ENCODE measurements at places on chromosomes 6 and 20.

DNA sequence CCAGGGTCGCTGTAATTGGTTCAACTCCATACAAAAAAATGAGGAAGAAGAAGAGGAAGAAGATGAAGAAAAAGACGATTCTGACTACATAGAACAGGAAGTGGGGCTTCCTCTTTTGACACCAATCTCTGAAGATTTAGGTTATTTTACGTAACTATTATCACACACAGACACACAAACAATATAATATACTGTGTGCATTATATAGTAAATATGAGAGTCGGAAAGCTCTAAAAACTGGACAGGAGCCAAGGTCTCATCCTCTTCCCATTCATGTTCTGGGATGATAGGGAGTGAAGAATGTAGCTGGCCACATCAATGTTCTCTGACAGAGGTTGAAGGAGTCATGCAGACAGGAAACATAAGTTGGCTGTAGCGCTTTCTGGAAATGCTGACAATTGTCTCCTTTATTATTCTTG, 13.3 kb downstream of the RSPH4A start:
- DNase-seq, result no peak

- DNase-seq, result peak; percentile 69
Observed at GRCh38 chr6:79750806-79751205, 119.7 kb downstream of the SH3BGRL2 start.

GRCh38 chr6:145886228-145886956, 71.8 kb upstream of the FBXO30 start:
- peak; percentile 59 for DNase-seq

DNA sequence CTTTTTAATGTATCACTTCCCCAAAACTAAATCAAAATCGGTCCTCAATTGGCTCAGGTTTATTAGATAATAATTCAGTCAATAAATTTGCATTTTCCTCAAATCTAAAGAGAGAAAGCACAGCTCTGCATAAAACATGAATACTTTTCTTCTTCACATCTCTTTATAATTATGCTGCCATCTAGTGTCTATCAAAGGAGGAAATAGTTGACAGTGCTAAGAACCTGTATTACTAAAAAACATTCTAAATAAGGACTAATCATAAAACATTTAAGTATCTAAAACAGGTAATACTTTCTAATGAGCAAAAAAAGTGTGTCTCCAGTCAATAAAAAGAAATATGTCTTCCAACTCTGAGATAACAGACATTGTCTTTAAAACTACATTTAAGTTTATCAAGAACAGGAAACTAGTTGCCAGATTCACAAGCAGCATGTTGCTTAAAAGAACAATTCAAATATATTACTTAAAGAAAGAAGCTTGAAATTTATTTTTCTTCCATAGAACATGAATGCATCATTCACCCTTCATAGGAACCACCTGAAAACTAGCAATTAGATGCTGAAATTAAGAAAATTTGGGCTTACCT, 56.5 kb upstream of the DST start:
- DNase-seq, result peak; percentile 40

- no peak for DNase-seq
Observed at GRCh38 chr20:48957533-48957932, 36.0 kb downstream of the ARFGEF2 start.

GRCh38 chr6:79463621-79464050, 73.6 kb downstream of the LCA5 start:
- no peak for DNase-seq

GRCh38 chr6:44105146-44105545, 22.1 kb downstream of the MRPL14 start:
- DNase-seq, result peak; percentile 49

DNA sequence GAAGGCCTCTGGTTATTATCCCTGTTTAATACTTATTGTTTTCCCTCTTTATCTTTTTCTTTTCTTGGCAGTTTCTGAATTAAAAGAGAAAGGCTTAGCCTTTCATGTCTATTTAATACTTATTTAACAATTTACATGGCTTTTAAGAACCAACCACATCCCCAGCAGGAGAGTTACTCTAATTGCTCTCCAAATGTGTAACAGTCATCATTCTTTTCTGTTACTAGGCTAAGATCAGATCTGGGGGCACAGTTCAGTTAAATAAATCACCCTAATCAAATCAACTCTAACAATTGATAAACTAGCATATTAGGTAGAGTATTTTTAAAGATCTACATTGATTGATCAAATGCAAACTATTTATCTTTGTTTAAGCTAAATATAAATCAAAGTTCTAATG, 54.1 kb upstream of the NT5E start:
- no peak for DNase-seq

DNA sequence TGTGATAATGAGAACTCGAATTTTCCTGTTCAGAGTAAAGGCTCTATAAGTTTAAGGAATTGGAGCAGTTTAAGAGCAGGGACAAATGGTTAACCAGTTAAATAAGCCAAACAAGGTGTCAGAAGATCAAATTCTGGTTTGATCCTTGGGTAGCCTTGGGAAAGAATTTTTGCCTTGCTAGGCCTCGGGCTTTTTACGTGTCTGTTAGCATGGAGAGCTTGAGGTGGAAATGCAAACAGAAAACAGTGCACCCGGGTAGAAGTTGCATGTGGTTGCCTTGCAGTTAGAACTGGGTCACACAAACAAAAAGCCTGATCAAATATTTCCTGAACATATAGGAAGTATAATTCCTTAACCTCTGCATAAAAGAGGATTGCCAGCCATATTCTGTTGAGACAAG, 58.3 kb downstream of the RIN2 start:
- DNase-seq, result no peak

GRCh38 chr6:252775-253535, 39.3 kb upstream of the DUSP22 start:
- DNase-seq, result no peak

DNA sequence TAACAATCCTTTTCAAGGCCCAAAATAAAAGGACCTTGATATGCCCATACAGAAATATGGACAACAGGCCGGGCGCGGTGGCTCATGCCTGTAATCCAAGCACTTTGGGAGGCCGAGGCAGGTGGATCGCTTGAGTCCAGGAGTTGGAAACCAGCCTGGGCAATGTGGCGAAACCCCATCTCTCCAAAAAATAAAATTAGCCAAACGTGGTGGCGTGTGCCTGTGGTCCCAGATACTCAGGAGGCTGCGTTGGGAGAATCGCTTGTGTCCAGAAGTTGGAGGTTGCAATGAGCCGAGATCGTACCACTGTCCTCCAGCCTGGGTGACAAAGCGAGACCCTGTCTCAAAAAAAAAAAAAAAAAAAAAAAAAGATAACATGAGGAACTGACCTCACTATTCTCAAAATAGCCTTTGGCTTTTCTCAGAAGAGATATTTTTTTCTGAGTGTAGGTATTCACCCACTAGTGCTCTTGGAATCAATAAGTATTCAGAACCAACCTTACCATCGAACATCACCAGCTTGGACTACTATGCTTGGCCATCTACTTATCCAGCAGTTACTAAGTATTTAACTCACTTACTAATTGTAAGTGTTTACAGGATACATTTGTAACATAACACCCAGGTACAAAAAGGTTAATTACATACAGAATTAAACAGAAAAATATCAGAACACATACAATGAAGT, 99.2 kb downstream of the OR2B2 start:
- no peak for DNase-seq

DNA sequence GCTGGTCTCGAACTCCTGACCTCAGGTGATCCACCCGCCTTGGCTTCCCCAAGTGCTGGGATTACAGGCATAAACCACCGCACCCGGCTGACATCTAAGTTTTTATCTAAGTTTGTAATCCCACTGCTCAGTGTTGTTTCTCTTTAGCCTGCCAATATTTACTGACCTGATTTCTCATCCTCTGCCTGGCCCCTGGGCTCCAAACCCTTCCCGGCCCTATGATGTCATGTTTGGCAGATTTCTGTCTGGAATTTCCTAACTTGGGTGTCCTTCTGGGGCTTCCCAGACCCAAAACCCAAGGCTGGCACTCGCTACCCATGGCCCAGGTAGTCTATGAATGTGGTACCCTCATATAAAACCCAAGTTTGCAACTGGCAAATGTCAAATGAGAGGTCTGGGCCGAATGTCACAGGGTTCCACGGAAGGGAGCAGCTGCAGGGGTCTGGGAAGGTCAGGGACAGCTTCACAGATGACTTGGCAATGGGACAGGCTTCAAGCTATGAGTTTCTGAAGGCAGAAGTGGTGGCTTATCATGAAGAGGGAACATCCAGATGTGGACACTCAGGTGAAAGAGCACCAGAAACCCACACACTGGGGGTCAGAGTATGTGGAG, 54.9 kb downstream of the TMEM170B start:
- peak; percentile 38 for DNase-seq

DNA sequence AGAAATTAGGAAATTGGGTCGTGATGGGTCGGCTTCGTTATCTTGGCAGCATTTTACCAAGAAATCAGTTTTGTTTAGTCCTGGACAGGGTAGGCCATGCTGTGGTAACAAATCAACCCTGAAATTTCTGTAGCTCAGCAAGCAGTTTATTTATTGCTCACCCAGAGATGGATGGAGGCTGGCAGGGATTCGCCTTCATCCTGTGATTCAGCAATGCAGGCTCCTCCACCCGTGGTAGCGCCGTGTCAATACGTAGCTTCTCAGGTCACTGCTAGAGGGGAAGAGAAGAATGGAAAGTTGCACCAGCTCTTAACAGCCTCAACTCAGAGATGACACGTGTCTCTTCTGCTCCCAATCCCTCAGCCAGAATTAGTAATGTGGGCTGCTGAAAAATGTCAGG, 157.0 kb upstream of the SGK1 start:
- no peak for DNase-seq

DNA sequence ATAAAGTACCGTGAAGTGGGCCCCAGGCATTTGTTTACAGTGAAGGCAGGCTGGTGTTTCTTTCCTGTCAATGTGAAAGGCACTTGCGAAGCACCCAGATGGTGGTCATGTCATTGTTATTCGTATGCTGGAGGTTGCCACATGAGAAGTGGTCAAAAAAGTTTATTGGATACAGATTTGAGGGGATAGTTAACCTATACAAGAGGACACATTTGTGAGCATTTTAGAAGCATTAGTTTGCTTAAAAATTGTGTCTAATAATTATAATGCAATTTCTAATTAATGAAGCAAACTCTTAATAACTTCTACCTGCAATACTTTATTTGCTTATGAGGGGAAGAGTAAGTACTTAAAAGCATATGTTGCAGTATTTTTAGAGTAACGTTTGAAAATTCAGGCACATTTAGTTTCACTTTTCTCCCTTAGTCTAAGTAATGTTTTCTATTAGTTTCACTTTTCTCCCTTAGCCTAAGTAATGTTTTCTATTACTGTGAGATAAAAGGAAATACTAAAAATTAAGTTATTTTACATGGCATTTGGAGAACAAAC, 120.7 kb upstream of the CLDN20 start:
- no peak for DNase-seq

GRCh38 chr6:161228096-161228495, 45.8 kb downstream of the AGPAT4 start:
- no peak for DNase-seq

DNA sequence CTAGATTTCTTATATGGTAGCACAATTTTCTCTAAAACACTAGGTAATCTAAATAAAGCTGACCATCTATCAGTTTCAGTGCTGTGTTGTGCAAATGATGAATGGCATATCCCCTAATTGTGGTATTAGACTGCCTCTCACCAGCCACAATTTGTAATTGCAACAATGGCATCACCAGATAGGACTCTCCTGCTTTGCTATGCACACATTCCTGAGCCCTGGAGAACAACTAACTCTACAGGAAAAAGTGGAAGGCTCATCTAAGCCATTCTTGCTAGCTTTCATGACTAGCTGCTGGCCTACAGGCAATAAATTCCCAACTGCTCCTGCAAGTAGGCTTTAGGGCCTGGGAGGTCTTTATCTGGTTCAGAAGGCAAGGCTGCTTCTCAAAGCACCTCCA, 974.1 kb downstream of the EYS start:
- no peak for DNase-seq

GRCh38 chr6:91081452-91082067, 494.7 kb upstream of the MAP3K7 start:
- peak; percentile 61 for DNase-seq

DNA sequence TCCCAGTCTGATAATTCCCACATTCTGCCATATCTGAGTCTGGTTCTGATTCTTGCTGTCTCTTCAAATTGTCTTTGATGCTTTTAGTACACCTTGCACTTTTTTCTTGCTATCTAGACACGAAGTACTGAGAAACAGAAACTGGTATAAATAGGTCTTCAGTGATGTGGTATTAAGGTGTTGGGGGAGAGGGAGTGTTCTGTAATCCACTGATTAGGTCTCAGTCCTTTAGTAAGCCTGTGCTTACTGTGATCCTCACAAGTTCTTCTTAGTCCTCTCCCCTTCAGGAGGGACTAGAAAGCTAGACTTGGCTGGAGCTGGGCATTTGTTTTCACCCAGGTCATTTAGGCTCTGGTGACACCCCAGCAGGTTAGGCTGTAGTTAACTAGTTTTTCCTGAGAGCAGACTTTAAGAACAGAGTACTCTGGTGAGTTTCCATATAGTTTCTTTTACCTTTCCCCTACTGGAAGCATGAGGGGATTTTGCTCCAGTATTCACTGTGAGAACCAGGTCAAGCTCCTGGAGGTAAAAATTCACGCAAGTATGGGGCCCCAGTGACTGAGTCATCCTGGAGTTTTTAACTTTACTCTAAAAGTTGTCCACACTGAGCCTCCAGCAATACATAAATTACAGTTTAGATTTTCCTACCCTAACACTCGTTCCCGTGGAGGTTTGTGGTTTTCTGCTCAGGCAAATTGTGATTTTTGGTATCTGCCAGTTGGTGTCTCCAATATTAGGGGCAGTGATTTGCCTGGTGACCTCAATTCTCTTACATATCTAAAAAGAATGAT, 154.6 kb downstream of the CDKAL1 start:
- DNase-seq, result peak; percentile 30

DNA sequence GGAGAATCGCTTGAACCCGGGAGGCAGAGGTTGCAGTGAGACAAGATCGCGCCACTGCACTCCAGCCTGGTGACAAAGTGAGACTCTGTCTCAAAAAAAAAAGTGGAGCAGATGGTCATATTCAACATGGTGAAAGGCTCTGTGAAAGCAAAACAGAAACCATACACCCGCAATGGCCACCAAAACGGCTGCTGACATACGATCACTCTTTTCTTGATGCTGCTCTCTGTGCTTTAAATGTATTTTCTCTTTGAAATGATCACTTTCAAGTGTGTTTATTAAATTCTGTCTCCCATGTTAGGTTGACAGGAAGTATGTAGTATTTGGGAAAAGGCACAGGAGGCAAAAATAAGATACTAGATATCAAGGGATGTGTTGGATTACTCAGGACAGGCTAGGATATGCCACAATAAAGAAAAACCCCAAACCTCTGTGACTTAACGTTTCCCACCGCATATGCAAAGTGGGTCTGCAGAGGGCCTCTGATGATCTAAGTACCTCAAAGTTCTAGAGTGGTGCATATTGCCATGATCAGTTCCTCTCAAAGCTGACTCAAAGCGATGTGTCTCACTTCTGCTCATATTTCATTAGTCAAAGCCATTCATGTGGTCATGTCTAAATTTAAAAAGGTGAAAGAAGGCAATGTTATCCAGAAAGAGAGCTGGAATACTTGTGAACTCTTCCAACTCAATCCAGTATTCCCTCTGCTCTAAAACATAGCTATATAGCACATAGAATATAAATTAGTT, 155.1 kb upstream of the SOX4 start:
- DNase-seq, result peak; percentile 91

All from myocyte (in vitro differentiated cells).